CD4-positive, alpha-beta memory T cell (primary cell): ENCODE measurements at places on chromosomes 4 and X. TPM values are rescaled to one million over a fixed set of nuclear protein-coding genes. Genes with fewer than 3 reads are reported as not detected.

GRCh38 chrX:42460706-42461105 lies 317.3 kb downstream of the PPP1R2C start:
- no peaks in the 10 kb centered on the region for H3K4me1 ChIP-seq
- H3K27ac ChIP-seq = no peak overlapping the region
- H3K4me3 ChIP-seq = no peak overlapping the region
- no peaks in the 10 kb centered on the region for H3K36me3 ChIP-seq
- no peak for DNase-seq

GRCh38 chrX:15448010-15448639 lies 45.0 kb downstream of the PIR start:
- no peak overlapping the region for H3K27ac ChIP-seq
- H3K36me3 ChIP-seq = no peaks in the 10 kb centered on the region
- no peak overlapping the region for H3K4me3 ChIP-seq
- H3K4me1 ChIP-seq = no peaks in the 10 kb centered on the region

KCND1 gene
- total RNA-seq = 1.9 TPM

DNA sequence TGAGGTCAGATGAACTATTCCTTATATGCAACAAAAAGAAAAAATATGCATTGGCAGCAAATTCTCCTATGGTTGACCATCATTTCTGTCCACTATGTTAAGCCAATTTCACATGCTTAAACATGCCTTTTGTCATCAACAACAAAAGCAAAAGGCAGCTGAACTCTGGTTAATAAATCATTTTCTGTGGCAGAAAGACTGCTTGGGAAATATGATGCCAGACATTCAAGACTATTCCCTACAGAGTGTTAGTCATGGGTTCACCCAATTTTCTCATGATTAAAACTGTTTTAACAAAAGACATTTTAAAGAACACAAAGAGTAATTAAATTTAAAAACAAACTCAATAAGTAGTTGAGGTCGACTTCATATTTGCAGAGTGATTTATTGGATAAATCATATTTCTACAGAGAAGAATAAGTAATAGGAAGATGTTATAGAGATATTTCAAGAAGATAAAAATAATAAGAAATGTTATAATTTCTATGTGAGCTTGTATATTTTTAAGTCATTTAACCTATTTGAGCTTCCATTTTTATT lies 890.6 kb downstream of the STPG2 start:
- H3K4me1 ChIP-seq = no peaks in the 10 kb centered on the region
- no peaks in the 10 kb centered on the region for H3K36me3 ChIP-seq
- no peak overlapping the region for H3K4me3 ChIP-seq
- H3K27ac ChIP-seq = no peak overlapping the region
- no peak for DNase-seq

TCEAL7 gene
- total RNA-seq = not detected

DNA sequence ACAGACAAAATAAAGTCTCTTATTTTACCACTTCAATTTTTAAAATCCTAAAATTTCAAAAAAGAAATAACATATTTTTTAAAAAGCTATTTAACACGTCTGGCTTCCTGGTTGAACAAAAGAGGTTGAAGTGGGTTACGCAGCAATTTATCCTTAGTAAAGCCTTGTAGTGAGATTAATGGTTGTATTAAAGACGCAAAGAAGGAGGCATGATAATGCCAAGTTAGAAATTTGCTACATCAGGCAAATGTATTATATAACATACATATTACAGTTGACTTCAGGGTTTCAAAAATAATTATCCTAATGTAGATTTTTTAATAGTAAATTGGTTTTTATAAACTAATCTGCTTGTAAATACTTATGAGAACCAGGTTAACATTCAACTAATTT lies 35.3 kb downstream of the ANKRD17 start:
- H3K27me3 ChIP-seq = no peaks in the 10 kb centered on the region
- no peak overlapping the region for H3K4me3 ChIP-seq
- DNase-seq = no peak
- peaks cover 50% of the 10 kb centered on the region for H3K4me1 ChIP-seq
- peak overlapping the region; percentile 89 for H3K27ac ChIP-seq
- H3K36me3 ChIP-seq = no peaks in the 10 kb centered on the region

- no peaks in the 10 kb centered on the region for H3K4me1 ChIP-seq
- no peak for DNase-seq
- no peak overlapping the region for H3K4me3 ChIP-seq
Observed at GRCh38 chr4:72846280-72847111, 223.0 kb downstream of the COX18 start.

GRCh38 chr4:76758996-76759395 lies 138.9 kb downstream of the SOWAHB start:
- H3K4me3 ChIP-seq = no peak overlapping the region
- H3K27me3 ChIP-seq = peaks cover 6% of the 10 kb centered on the region
- no peak overlapping the region for H3K27ac ChIP-seq
- no peaks in the 10 kb centered on the region for H3K36me3 ChIP-seq
- no peak for DNase-seq

TMEM255A gene
- 0.76 TPM for total RNA-seq

TCEAL6 gene
- not detected for total RNA-seq

DRP2 gene
- 0.08 TPM for total RNA-seq

- no peak overlapping the region for H3K4me3 ChIP-seq
- no peaks in the 10 kb centered on the region for H3K36me3 ChIP-seq
- no peaks in the 10 kb centered on the region for H3K4me1 ChIP-seq
- H3K27ac ChIP-seq = no peak overlapping the region
Observed at GRCh38 chrX:123489011-123489410, 243.8 kb downstream of the THOC2 start.

MAGEA10 gene
- total RNA-seq = not detected

- no peaks in the 10 kb centered on the region for H3K4me1 ChIP-seq
- no peaks in the 10 kb centered on the region for H3K27me3 ChIP-seq
- no peak for DNase-seq
- no peaks in the 10 kb centered on the region for H3K36me3 ChIP-seq
Observed at GRCh38 chrX:43469391-43470054, 186.6 kb upstream of the MAOA start.

DNA sequence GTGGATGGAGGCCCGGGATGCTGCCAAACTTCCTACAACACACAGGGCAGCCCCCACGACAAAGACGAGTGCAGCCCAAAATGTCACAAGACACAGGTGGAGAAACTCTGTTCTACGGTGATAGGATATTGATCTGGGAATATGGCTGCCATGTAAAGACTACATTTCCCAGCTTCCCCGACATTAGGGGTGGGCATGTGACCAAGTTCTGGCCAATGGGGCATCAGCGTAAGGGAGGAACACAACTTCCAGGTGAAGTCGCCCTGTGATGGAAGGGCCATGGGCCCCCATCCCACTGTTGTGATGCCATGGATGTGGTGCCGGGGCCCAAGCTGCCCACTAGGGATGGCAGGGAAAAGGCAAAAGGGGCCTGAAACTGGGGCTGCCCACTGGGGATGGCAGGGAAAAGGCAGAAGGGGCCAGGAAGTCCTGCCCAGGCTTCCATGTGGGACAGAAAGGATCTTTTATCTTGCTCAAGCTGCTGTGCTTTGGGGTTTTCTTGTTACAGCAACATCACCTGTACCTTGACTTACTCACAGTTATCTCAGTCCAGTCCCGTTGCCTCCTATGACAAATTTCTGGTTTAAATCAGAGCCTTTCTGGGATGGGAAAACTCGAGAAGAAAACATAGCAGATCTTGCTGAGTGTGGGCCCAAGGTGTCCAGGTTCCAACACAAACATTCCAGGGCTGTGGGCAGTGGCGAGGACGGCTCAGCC lies 9.7 kb upstream of the ADRA2C start:
- no peaks in the 10 kb centered on the region for H3K27me3 ChIP-seq
- H3K4me3 ChIP-seq = no peak overlapping the region
- no peak for DNase-seq
- no peak overlapping the region for H3K27ac ChIP-seq
- no peaks in the 10 kb centered on the region for H3K4me1 ChIP-seq
- no peaks in the 10 kb centered on the region for H3K36me3 ChIP-seq

STK32B gene
- total RNA-seq = not detected

MAB21L2 gene
- not detected for total RNA-seq

GRCh38 chr4:167176723-167177367 lies 57.4 kb downstream of the SPOCK3 start:
- DNase-seq = no peak
- no peaks in the 10 kb centered on the region for H3K36me3 ChIP-seq
- H3K27ac ChIP-seq = no peak overlapping the region
- H3K4me1 ChIP-seq = no peaks in the 10 kb centered on the region
- H3K27me3 ChIP-seq = no peaks in the 10 kb centered on the region

USP26 gene
- not detected for total RNA-seq

SASH3 gene
- 152 TPM for total RNA-seq

DNA sequence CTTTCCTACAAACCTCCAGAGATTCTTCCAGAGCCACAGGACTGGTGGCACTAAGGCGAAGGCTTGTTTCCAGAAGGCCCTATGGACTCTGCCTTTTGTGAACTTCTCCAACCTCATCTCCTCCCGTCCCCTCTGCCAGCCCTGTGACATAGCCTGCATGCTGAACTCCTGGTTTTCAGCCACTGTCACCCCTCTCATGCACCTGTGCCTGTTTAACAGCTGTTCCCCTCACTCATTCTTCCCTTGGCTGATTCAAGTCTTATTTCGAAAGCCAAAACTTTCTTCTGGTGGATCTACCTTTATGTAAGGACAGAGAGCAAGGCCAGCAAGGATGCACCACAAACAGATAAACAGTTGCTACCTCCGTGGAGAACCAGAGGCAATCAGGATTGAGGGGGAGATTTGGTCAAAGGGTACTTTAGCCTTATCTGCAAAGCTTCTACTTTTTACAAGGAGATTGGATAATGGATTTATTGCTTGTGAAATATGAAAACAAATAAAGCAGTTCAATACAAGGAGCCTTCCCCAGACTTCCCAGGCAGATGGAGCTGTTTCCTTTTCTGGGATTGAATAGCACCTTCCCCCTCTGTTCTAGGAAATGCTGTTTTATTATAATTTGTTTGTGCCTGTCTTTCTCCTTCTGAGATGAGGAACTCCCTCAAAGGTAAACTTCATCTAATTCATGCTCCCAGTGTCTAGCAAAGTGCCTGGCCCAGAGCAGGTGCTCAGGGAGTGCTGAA lies 5.7 kb downstream of the CITED1 start:
- no peak for DNase-seq
- H3K4me1 ChIP-seq = no peaks in the 10 kb centered on the region
- H3K4me3 ChIP-seq = no peak overlapping the region
- H3K27ac ChIP-seq = no peak overlapping the region
- H3K27me3 ChIP-seq = no peaks in the 10 kb centered on the region

- no peak for DNase-seq
- no peak overlapping the region for H3K27ac ChIP-seq
- no peaks in the 10 kb centered on the region for H3K36me3 ChIP-seq
- H3K4me1 ChIP-seq = no peaks in the 10 kb centered on the region
- no peak overlapping the region for H3K4me3 ChIP-seq
Observed at GRCh38 chr4:76571274-76571673, 136.2 kb downstream of the SHROOM3 start.

POF1B gene
- 0.83 TPM for total RNA-seq

ZFYVE28 gene
- total RNA-seq = 31.8 TPM

- no peak overlapping the region for H3K4me3 ChIP-seq
- H3K4me1 ChIP-seq = no peaks in the 10 kb centered on the region
- no peaks in the 10 kb centered on the region for H3K36me3 ChIP-seq
- DNase-seq = no peak
- H3K27ac ChIP-seq = no peak overlapping the region
Observed at GRCh38 chrX:38902972-38903492, 101.8 kb downstream of the MID1IP1 start.

DNA sequence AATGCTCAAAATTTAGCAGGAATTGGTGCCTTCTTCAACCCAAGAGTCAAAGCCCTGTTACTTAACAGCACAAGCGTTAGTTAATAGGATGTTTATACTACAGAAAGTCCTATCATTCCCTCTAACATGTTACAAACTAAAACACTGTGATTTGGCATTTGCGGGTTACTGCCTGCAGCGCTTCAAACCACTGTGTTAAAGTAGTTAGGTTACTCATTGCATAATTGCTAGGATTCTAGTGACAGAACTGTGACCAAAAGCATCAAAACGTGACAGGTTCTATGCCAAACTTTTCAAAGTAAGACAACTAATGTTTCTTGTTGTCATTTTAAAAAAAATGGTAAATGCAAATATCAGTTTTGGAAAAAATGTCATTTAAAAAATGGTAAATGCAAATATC lies 442.8 kb upstream of the ZFP42 start:
- no peak overlapping the region for H3K4me3 ChIP-seq
- DNase-seq = no peak
- no peaks in the 10 kb centered on the region for H3K27me3 ChIP-seq
- no peaks in the 10 kb centered on the region for H3K36me3 ChIP-seq
- no peak overlapping the region for H3K27ac ChIP-seq

NWD2 gene
- total RNA-seq = not detected
